Mesendoderm (in vitro differentiated cells): ENCODE measurements at places on chromosomes 5 and 9.
A peak's percentile ranks its signal among the peaks of the same experiment; 100 is the strongest.

DNA sequence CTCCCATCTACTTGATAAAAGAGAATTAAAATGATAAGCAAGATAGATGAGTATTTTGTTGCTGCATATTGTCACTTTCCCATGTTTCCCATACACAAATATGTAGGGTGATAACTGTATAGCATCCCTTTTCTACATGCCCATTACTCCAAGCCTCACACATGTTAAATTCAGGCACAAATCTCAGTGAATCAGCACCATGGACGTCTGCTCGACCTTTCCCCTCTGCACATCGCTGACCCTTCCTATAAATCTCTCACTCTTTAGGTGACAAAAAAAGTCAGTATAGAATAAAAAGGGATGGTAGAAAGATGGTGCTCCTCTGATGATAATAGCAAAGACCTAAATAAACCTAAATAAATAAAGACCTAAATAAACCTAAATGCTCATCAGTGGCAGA is 1097.7 kb upstream of the C9orf72 start:
- DNase-seq, result no peak

- DNase-seq, result peak; percentile 13
These were observed 49.6 kb downstream of the BARX1 start for GRCh38 chr9:93905473-93906133.

DNA sequence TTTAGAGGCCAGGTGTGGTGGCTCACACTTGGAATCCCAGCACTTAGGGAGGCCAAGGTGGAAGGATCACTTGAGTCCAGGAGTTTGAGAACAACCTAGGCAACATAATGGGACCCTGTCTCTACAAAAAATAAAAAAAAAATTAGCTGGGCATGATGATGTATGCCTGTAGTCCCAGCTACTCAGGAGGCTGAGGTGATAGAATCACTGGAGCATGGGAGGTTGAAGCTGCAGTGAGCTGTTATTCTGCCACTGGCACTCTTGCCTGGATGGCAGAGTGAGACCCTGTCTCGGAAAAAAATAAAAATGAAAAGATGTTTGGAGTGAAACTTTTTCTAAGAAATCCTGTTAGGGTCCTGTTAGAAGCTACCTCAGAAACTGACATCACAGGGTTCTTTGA is 24.2 kb downstream of the OCLN start:
- no peak for DNase-seq

DNA sequence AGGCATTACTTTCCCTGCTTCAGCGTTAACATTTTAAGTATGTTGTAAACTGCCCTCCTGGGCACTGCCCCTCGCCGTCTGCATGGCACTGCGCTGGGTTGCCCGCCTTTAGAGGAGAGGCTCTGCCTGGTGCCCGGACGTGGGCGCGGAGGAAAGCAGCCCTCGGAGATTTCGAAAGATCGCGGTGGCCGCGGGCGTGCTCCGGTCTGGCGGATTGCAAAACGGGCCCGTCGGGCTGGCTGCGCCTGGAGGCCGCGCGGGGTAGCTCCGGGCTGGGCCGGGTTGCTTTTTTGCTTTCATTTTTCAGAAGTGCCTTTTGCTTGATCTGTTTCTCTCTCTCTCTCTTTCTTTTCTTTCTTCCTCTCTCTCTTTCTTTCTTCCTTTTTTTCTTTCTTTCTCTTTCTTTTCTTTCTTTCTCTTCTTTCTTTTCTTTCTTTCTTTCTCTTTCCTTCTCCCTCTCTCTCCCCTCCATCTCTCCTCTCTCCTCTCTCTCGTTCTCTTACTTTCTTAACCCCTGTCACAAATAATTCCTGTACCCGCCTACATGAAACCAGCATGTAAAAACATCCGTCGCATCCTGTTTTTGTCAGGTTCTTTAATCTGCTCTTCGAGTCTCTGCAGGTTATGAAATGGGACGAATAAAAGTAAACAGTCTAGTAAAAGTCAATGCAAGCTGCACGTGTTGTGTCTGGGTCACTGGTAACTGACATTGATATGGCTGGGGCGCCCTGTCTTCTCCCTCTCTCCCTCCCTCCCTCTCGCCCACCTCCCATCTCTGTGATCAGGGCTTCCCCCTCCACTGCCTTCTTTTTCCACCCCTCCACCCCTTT is 1.7 kb downstream of the FST start:
- peak; percentile 68 for DNase-seq

DNA sequence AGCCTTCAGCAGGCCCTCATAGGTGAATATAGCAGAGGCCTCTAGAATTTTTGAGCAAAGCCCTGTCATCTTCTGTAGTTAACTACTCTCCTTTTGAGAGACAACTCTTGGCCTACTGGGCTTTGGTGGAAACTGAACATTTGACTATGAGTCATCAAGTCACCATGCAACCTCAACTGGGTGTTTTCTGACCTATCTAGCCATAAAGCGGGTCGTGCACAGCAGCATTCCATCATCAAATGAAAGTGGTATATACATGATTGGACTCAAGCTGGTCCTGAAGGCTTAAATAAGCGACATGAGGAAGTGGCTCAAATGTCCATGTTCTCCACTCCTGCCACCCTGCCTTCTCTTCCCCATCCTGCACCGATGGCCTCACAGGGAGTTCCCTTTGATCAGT is 1115.5 kb downstream of the TAF11L14 start:
- DNase-seq, result no peak

GRCh38 chr9:76772686-76773445 is 8.6 kb downstream of the PCA3 start:
- no peak for DNase-seq

- peak; percentile 52 for DNase-seq
These were observed 63.7 kb upstream of the RICTOR start for GRCh38 chr5:39137819-39138451.

- peak; percentile 42 for DNase-seq
These were observed 1.0 kb downstream of the KLF4 start for GRCh38 chr9:107488375-107489143.

DNA sequence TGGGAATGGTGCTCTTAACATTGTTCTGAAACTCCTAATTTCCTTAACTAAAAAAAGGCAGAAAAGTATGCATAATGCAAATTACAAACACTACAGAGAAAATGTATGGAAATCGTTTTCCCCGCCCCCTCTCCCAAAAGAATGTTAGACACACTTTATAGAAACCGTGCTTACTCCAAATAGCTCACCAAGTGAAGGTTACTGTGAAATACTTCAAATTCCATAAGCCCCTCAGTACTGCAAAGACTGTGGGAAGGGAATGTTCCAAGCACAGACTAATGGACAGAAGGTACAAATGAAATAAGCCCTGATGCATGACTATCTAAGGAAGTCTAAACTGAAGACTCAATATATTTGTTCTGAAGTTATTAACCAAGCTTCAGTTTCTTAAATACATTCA is 12.5 kb downstream of the MAPKAP1 start:
- DNase-seq, result peak; percentile 88

- DNase-seq, result no peak
These were observed 29.3 kb downstream of the PRELID2 start for GRCh38 chr5:145805819-145806218.

GRCh38 chr9:80796632-80797031 is 892.7 kb downstream of the TLE1 start:
- no peak for DNase-seq

- DNase-seq, result no peak
These were observed 12.4 kb upstream of the CDH18 start for GRCh38 chr5:20000416-20000815.

DNA sequence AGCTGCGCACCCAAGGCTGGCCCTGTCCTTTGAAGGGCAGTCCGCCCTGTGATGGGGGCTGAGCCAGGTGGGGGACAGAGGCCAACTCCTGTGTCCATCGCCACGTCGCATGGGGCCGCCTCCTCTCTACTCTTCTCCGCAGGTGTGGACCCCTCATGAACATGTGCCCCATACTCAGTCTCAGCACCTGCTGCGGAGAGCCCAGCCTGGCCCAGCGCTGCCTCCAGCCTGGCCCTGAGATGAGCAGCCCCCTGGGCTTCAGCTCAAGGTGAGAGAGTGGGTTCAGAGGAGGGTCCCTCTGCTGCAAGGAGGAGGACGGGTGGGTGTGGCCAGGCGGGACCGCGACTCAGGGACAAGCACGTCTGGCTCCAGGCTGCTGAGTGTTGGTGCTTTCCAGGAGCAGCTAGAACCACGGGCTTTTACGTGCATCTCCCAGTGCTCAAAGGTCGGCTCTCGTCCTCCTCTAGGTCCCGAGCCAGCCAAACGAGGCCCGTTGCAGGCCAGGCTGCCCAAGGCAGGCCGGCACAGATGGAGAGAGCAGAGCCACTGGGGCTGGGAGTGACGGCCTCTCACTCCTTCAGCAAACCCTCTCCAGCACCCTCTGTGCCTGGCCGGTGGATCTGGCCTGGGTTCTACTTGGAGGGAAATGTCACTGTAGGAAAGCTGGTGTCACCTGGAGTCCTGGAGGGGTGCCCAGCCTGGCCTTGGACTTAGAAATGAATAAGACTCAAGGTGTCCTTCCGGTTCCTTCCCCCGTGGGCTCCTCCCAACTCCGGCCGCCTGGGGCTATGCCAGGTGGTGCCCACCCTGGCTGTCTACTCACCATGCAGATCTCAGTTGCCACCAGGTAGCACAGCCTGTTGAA is 48.9 kb upstream of the RNF130 start:
- DNase-seq, result no peak

GRCh38 chr9:22244139-22245011 is 202.2 kb upstream of the DMRTA1 start:
- peak; percentile 69 for DNase-seq

- DNase-seq, result no peak
These were observed 64.1 kb downstream of the SEMA4D start for GRCh38 chr9:89433826-89434225.

DNA sequence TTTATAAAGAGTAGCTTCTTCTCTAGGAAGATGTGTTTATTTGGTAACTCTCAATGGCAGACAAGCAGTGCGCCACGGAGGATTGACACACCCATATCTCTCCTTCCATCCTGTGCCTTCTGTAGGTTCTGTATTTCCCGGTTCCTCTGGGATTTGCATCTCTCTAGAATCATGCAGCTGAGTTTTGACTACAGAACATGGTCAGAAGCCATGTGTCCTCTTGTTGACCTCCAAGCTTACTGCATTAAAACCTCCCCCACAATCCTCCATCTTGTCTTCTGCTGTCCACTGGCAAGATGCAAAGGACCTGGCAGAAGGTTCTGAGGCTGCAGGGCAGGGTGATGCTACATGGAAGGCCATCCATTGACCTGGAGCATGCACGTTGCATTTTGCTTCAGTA is 482.0 kb downstream of the DMRT2 start:
- no peak for DNase-seq

DNA sequence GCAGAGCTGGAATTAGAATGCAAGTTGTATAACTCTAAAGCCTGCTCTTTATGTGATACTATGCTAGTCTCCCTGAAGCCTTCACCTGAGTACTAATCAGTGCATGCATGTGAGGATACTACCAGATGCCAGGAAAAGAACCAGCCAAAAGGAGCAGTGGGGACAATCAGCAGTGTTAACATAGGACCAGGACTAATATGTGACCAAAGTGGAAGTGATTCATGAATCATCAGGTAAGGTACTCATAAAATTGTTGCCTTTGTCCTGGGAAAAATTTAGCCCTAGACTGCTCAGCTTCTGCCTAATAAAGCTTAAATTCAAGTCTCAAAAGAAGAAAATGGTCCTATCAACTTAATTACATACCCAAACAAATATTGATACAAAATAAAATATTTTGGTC is 13.4 kb upstream of the TSLP start:
- DNase-seq, result no peak

- DNase-seq, result no peak
These were observed 33.2 kb upstream of the IL7R start for GRCh38 chr5:35823347-35824098.

GRCh38 chr9:5714501-5715401 is 85.8 kb downstream of the RIC1 start:
- peak; percentile 62 for DNase-seq

GRCh38 chr5:117953272-117953671 is 1035.1 kb downstream of the DTWD2 start:
- DNase-seq, result no peak

DNA sequence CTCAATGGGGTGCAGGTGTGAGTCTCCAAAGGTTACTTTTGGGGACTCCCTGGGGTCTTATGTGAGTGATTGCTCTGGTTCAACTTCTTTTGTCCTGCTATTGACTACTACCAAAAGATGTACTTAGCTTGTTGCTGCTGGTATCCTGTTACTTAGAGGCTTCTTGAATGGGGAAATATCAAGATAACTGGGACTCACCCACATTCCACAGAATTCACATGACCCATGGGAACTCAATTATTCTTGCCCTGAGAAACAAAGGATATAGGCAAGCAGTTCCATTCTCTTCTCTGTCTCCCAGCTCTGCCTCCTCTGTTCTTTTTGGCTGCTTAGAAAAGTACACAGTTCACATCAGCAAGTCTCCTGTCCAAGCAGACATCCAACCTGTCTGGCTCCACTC is 105.9 kb downstream of the UNC13B start:
- DNase-seq, result peak; percentile 22

DNA sequence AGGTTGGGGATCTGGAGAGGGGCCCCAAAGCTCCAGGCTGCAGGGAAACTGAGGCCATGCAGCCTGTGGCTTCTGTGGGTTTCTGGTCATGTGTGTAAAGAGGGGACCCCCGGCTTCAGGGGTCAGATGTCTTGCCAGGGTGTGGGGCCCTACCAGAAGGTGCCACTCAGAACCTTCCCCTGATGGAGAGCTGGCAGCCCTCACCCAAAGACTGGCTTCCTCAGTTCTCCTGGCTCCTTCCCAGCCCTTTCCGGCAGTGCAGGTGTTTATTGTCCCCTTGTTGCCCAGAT is 11.6 kb upstream of the LAMC3 start:
- DNase-seq, result no peak

GRCh38 chr9:88697764-88698432 is 162.9 kb downstream of the NXNL2 start:
- no peak for DNase-seq

- peak; percentile 69 for DNase-seq
These were observed at the start of gene GCNT4 for GRCh38 chr5:75052192-75053053. GCNT4 (minus strand) TSS chr5:75052558; CDS start chr5:75030037, 22,521 bp downstream.

DNA sequence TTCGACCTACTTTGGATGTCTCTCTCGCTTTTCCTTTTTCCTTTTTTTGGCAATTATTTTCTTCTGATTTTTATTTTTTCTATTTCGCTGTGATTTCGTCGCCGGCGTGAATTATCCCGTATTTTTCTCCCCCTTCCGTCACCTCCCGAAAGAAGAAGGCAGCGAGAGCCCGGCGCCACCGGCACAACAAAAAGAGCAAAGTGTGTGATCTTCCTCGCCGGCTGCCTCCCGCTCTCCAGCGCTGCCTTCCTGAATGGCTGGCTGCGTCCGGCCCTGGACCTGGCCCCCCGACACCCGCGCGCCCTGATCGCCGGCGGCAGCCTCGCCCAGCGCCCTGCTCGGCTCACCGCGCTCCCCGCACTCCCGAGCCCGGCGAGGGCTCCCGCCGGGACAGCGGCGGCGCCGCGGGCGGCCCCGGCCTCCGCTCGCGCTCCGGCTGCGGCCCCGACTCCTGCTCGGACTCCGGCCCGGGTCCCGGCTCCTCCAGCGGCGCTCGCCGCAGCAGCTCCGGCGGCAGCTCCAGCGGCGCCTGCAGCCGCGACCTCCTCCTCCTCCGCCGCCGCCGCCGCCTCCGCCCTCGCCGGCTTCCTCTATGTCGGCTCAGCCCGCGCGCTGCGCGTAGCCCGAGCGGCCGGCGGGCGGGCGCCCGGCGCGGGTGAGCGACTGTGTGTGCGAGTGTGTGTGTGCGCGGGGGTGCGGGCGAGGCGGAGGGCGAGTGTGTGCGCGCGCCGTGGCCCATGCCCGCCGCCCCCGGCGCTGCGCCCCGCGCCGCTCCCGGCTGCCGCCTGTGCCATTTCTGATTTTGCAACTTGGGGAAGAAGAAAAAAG is 960 bp downstream of the NR2F1 start:
- DNase-seq, result peak; percentile 79

GRCh38 chr5:43422143-43422542 is 10.0 kb upstream of the CCL28 start:
- DNase-seq, result peak; percentile 31

- DNase-seq, result peak; percentile 37
These were observed 271.1 kb upstream of the IRX1 start for GRCh38 chr5:3324421-3325101.
